ENCODE measurements at places on chromosomes 12 and 14.

GRCh38 chr12:27922531-27923139 is 49.9 kb downstream of the PTHLH start:
- peak; percentile 36 for DNase-seq

- DNase-seq = no peak
These were observed 96.1 kb downstream of the DAD1 start for GRCh38 chr14:22492622-22493542.

DNA sequence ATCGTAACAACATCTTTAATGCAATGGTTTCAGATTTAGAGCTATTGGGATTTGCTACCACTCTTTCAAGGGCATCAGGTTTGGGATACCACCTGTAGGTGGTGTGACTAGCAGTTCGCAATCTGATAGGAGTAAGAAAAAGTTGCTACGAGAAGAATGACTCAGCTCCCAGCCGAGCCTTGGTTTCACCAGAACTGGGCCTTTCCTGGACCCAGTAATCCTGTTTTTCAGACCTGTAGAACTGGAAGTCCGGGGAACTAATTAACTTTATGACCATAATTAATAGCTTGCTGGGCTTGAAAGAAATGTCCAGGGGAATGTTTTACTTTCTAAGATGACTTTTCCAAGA is 770 bp downstream of the ABHD4 start:
- no peak for DNase-seq

DNA sequence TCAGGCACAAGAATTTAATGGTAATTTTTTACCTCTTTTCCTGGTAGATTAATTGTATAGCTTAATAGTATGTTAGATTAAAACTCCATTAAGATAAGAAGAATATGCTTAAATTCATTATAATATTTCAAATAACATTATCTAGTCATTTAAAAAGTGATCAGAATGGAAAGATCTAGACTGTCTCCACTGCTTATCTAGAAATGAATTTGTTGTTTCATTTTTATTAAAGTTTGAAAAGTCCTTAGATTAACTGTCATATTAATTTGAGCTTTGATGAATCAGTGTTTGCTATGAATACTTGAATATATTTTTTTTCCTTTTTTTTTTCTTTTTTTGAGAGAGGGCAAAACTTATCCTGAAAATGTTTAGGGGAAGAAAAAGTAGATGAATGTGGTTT is 236.6 kb upstream of the NPAS3 start:
- no peak for DNase-seq

GRCh38 chr14:75634848-75635247 is 25.8 kb downstream of the ERG28 start:
- no peak for DNase-seq

All from ovary (tissue), 10 donors.